Urothelium cell line (cell line): ENCODE measurements at places on chromosomes 6 and 20.

GRCh38 chr6:83884523-83884922 lies 25.0 kb downstream of the CYB5R4 start:
- peak; percentile 8 for DNase-seq

GRCh38 chr20:3123542-3123941 lies 36.1 kb downstream of the FASTKD5 start:
- no peak for DNase-seq

- no peak for DNase-seq
Measured at GRCh38 chr6:12137480-12137879, 125.4 kb downstream of the HIVEP1 start.

DNA sequence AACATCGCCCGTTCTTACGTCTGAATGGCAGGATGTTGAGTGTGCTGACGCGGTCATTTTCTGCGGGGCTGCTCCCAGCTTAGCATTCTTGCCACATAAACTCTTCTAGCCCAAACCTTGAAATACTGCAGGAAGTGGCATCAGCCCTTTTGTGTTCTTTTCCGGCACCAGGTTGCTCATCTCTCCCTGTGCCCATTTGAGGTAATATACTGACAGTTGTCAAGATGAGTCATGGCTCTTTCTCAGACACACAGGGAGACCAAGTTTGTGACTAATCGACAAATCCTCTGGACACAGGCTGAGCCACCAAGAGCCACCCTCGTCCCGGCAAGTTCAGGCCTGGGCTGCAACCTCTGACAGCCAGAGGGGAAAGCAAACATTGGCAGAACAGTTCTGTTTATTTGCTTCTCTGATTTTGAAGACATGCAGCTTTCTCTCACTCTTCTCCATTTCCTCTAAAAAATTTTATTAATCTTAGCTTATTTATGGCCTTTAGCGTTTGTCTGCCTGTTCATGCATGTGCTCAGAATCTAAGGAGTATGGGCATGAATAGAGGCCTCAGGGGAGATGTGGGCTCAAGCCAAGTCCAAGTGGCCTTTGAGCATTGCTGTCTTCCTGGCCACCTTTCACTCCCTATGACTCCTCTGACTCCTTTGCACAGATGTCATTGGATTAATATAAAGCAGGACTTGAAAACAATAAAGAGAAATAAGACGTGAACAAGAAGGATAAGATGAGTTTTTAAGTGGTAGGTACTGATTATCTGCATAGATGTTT lies 328.2 kb upstream of the JAG1 start:
- DNase-seq: peak; percentile 85

GRCh38 chr6:32932132-32932868 lies 8.5 kb downstream of the HLA-DMB start:
- DNase-seq: no peak

- no peak for DNase-seq
Measured at GRCh38 chr20:13342469-13343242, 121.6 kb downstream of the ISM1 start.

DNA sequence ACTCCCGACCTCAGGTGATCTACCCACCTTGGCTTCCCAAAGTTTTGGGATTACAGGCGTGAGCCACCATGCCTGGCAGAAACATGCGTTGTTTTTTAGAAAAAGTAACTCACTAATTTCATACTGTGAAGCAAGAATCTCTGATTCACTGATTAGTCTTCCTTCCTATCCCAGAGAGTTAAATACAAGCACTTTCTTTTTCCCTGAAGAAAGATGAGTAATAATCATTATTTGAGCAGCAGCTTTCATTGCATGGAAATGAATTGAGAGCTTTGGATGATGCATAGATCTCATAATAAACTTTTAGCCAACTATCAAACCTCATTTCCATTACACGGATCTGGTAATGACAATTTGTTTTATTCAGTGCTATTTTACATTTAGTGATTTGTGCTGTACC lies 892.5 kb upstream of the EYS start:
- no peak for DNase-seq

DNA sequence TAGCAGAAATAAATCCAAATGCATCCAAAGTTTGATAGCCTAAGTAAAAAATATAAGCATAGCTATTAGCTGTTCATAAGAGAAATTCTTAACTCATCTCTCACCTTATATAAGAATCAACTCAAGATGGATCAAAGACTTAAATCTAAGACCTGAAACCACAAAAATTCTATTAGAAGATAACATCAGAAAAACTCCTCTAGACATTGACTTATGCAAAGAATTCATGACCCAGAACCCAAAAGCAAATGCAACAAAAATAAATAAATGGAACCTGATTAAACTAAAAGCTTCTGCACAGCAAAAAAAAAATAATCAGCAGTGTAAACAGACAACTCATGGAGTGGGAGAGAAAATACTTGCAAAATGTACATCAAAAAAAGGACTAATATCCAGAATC lies 184.3 kb downstream of the TFAP2A start:
- DNase-seq: no peak

DNA sequence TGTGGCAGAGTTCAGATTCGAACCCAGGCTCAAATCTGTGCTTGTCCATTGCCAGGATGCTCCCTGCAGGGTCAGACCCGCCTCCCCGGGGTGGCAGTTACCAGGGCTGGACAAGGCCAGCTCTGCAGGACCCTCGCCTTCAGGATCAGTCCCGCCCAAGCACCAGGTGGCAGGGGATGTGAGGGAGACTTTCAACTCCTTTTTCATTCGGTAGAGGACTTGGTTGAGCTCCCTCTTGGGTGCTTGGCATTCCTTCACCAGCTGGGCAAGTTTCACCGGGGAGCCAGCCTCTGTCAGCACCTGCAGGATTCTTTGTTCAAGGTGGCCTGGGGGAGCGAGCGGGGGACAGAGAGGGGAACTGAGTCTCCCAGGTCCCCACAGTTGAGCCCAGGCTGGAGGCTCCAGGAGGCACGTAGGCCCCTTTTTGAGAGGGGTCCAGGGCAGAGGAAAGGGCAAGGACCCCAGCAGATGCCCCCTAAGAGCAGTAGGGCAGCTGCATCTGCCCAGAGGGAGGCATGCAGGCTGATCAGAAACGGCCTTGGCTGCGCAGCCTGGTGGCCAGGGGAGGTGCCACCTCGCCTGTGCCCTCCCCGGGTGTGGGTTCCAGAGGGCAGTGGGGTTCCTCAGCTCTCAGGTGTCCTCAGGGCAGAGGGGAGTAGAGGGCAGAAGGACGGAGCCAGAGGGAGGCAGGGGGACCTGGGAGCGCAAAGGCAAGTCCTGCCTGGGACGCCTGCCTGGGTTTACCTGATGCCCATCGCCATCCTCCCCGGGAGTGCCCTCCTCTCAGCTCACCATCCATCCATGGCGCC lies 3.9 kb downstream of the ZBP1 start:
- no peak for DNase-seq

- DNase-seq: peak; percentile 12
Measured at GRCh38 chr6:85641897-85642773, 551 bp downstream of the SYNCRIP start.

- DNase-seq: no peak
Measured at GRCh38 chr6:40131675-40132074, 197.4 kb upstream of the MOCS1 start.

DNA sequence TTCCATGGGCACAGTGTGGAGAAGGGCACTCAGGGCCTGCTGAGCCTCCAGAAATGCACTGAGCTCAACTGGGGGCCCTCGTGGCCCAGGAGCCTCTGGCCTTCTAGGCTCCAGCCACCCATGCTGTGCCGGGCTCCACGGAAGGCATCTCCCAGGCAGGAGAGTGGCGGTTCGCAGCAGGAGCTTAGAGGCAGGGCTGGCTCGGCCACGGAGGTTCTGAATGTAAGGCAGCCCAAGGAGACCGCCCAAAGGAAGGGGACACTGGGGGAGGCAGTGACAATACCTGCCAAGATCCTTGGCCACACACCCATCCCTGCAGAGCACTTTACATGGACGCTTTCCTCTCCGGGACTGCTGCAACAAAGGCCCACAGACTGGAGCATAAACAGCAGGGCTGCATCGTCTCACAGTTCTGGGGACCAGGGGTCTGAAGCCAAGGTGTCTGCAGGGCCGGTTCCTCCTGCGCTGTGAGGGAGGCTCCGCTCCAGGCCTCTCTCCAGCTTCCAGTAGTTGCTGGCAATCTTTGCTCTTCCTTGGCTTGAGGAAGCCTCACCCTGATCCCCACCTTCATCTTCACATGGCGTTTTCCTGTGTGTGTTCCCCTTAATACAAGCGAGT lies 128.2 kb upstream of the CDH4 start:
- DNase-seq: no peak

DNA sequence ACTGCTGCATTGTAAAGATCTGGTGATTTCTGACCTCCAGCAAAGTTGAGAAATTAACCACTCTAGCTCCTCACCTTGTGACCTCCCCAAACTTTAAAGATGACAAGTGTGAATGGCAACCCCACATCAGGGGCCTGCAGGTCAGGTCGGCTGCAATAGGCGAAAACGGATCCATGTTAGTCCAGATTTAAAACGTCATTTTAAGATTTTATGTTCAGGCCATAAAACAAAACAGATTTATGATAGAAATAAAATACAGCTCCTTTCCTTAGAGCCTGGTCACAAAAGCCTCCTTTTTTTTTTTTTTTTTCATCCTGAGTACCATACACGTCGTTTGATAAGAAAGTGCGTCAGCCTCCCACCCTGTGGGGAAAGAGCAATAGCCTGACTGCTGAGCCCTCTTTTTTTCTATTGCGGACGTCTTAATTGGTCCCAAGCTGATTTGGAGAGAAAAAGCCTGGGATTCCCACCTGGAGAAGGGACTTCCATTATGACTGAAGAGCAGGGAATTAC lies 519.2 kb upstream of the NOX3 start:
- DNase-seq: no peak

DNA sequence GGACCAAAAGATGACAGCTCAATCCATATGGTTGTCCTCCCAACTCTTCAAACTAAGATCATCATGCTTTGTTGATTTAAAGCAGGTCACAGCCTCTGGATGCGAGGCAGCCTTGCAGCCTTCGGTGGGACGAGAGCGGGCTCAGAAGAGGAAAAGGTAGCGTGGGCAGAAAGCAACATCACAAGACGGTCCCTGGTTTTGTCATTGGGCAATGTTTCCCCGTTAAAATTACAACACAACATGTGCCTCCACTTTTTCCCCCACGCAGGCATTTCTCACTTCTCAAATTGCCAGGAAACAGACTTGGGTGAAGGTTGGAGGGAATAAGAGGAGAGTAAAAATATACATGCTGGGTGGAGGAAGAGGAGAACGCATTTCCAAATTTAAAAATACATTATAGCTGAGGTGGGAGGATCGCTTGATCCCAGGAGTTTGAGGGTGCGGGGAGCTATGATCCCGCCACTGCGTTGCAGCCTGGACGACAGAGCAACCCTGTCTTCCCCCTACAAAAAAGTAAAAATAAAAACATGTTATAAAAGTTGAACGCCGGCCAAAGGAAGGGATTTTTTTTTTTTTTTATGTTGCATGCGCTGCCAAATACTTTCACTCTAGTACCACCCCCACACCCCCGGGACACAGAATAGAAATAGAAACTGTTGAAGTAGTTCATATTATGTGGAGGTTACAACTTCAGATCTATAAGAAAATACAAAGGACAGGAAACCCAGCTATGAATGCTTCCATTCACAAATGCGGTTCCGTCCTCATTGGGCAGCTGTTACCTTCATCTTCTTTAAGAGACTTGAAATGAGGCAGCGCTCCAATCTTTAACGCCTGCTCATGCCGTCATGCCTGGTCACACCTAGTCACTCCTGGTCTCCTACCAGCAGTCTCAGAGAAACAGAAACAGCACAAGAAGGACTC lies 13.9 kb upstream of the NAA20 start:
- DNase-seq: no peak
